GM23248 (cell line): ENCODE measurements at places on chromosomes 13 and 19.
A peak's percentile ranks its signal among the peaks of the same experiment; 100 is the strongest.

DNA sequence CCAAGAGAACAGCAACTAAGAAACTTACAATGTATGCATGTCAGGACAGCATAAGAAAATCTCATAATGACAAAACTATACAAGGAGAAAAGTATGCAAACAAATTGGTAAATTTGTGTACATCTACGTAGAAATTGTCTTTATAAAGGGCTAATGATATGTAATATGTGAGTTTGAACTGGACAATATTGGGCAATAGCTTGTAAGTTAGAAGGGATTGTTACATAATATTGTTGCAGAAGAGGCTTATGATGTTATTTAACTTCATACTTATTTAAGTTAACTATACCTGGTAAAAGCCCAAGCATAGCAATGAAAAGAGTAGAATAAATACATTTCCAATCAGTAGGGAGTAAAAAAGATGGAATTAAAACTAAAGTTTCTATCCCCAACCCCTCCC is 134.0 kb downstream of the MAB21L1 start:
- no peak for DNase-seq

GRCh38 chr19:35986664-35987570 is 8.1 kb upstream of the SDHAF1 start:
- peak; percentile 48 for DNase-seq

DNA sequence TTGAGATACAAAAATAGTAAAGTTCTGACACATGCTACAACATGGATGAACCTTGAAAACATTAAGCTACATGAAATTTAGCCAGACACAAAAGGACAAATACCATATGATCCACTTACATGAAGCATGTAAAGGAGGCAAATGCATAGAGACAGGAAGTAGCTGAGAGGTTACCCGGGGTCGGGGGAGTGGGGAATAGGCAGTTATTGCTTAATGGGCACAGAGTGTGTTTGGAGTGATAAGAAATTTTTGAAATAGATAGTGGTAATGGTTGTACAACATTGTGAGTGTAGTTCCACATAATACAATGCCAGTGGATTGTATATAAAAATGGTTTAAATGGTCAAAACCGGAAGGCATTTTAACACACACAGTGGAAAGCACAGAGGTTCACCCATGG is 4.3 kb downstream of the N4BP2L1 start:
- DNase-seq, result no peak

DNA sequence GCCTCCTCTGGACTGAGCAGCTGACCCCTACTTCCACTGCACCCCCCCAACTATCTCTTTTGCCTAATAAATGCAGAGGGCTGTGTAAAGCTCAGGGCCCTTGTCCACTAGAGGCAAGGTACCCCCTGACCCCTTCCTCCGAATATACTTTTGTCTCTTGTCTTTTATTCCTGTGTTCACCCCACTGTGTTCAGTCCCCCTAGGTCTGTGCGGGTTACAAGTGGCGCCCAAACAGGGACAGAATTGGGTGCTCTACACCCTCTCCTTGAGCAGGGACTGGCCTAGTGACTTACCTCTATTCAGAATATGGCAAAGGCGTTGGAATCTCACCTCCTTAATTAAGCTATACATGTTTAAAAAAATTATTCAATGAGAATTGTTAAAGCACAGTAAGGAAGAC is 15.0 kb downstream of the ZNF350 start:
- DNase-seq, result peak; percentile 16

- no peak for DNase-seq
Observed at GRCh38 chr13:101639711-101640110, 187.2 kb downstream of the ITGBL1 start.

GRCh38 chr13:60689571-60689970 is 292.6 kb downstream of the TDRD3 start:
- DNase-seq, result no peak

- no peak for DNase-seq
Observed at GRCh38 chr13:113148940-113149503, 9.4 kb upstream of the PROZ start.

- peak; percentile 76 for DNase-seq
Observed at GRCh38 chr13:97125810-97126738, 96.1 kb upstream of the MBNL2 start.

DNA sequence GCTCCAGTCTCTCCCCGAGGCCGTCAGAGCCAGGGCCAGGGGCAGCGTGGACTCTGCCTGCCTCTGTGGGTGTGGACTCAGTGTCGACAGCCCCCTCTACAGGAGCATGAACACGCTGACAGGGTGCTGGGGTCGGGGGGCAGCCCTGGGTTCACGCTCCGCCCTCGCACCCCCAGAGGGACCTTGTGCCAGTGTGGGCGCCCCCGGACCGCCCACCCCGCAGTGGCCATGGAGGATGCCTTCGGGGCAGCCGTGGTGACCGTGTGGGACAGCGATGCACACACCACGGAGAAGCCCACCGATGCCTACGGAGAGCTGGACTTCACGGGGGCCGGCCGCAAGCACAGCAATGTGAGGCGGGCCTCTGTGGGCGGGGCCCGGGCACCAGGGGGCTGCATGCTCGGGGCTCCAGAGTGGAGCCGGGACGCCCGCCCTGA is 8.3 kb downstream of the TRPM4 start:
- no peak for DNase-seq

DNA sequence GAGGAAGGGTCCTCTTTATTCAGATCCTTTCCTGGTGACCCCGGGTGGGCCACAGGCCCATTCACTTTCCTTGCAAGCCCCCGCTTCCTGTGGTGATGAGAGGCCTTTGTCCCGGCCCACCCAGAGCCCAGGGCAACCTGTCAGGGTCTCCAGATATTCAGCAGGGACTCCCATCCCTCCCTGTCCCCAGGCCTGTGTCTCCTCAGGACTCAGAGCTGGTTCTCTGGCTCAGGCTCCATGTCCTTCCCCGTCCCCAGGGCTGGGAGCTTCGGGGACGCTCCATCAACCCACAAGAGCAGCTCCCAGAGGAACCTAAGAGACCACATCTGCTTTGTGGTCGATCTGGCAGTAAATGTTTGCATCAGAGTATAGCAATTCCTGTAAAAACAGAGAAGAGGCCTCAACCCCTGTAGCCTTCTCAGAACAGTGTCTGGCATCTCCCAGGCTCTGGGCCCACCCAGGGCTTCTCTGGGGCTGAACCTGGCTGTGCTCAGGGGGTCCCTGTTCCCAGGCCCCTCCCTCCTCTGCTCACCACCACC is 7.8 kb downstream of the CEACAM4 start:
- no peak for DNase-seq

DNA sequence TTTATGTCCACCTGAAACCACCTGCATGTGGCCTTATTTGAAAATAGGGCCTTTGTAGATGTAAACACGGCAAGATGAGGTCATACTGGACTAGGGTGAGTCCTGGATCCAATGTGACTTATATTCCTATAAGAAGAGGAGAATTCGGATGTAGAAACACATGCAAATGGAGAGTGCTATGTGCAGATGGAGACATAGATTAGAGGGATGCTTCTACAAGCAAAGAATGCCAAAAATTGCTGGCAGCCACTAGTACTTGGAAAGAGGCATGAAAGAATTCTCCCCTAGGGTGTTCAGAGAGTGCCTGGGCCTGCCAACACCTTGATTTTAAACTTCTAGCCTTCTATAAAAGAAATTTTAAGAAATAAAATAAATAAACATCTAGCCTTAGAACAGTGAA is 226.1 kb downstream of the RFC3 start:
- peak; percentile 42 for DNase-seq

- DNase-seq, result no peak
Observed at GRCh38 chr19:14379294-14380065, 1.8 kb upstream of the ADGRE5 start.

- no peak for DNase-seq
Observed at GRCh38 chr13:95204231-95204765, 97.0 kb downstream of the ABCC4 start.

DNA sequence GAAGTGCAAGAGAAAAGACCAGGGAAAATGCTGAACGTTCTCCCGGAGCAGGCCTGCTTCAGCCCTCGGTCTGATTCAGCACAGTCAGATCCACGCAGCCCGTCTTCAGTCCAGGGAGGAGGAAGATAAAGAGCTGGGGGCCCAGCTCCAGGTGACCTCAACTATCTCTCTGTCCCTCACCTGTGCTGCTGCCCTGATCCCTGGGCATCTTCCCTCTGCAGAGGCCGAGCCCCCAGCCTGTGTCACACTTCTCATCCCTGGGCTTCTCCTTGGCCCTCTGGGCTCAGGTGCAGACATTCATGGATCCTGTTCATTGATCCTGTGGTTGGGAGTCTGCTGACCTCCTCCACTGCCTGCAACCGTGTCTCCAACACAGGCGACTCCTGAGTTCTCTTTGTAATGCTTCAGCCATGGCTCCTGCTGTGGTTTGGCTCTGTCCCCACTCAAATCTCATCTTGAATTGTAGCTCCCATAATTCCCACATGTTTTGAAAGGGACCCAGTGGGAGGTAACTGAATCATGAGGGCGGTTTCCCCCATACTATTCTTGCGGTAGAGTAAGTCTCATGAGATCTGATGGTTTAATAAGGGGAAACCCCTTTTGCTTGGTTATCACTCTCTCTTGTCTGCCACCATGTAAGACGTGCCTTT is 27.9 kb downstream of the COL4A2 start:
- DNase-seq, result no peak

DNA sequence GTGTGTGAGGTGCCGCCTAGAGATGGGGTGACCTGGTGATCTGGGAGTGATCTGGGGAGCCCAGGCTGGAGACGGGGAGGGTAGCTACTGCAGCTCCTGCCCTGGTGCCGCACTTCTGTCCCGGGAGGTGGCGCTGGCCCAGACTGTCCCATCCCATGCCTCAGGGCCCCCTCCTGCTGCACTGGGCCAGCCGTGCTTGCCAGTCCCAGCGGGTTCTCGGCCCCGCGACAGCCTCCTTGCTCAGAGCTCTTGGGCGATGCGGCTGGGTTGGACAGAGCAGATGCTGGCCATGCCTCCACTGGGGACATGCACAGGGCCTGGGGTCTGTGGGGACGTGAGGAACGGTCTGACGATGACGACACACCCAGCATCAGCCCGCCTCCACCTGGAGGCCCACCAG is 2.5 kb downstream of the RAX2 start:
- DNase-seq, result no peak

GRCh38 chr13:79404361-79404760 is 1.7 kb downstream of the RBM26 start:
- no peak for DNase-seq

DNA sequence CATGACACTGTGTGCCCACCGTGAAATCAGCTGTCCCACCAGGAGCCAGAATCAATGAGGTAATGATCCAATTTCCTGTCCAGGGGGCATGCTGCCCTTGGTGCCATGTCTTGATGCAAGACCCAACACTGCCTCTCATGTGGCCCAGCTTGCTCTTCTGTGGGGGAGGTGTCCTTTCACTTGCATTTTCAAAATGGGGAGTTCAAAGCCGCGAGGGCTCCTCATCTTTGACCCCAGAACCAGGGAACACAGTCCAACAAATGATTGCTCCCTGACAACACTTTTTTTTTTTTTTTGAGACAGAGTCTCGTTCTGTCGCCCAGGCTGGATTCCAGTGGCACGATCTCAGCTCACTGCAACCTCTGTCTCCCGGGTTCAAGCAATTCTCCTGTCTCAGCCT is 64.1 kb downstream of the FGF9 start:
- no peak for DNase-seq

GRCh38 chr19:30722186-30722585 is 350.0 kb downstream of the ZNF536 start:
- DNase-seq, result no peak
